ENCODE measurements at places on chromosomes 3 and 15. TPM values are rescaled to one million over a fixed set of nuclear protein-coding genes. Genes with fewer than 3 reads are reported as not detected.
A peak's percentile ranks its signal among the peaks of the same experiment; 100 is the strongest.

The TRH gene
- under 0.01 TPM for total RNA-seq

The GTF2A2 gene
- total RNA-seq, result 18.9 TPM

The ECE2 gene
- total RNA-seq, result not detected

DNA sequence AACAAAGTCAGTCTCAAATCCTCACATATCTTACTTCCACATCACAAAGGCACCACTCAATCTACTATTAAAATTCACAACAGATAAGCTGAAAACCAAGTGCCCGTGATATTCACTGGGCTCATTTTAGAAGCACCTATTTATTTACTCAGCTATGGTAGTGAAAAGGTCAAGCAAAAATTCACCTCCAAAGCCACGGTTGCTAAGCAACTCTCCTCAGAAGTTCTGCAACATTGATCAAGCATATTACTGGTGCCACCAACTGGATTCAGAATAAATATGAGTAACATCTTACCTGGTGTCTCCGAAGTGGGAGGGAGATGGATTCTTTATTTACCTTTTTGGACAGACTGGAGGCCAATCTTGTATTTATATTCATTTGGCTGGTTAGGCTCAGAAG is 714.8 kb downstream of the FHIT start:
- no peaks in the 10 kb centered on the region for H3K4me1 ChIP-seq
- no peaks in the 10 kb centered on the region for H3K27me3 ChIP-seq
- no peak overlapping the region for H3K27ac ChIP-seq
- H3K36me3 ChIP-seq, result no peaks in the 10 kb centered on the region
- no peak for DNase-seq

- H3K27ac ChIP-seq, result peak overlapping the region; percentile 60
- H3K36me3 ChIP-seq, result no peaks in the 10 kb centered on the region
- no peak for DNase-seq
- peaks cover 12% of the 10 kb centered on the region for H3K4me1 ChIP-seq
Observed at GRCh38 chr3:179651687-179652446, 973 bp upstream of the USP13 start.

DNA sequence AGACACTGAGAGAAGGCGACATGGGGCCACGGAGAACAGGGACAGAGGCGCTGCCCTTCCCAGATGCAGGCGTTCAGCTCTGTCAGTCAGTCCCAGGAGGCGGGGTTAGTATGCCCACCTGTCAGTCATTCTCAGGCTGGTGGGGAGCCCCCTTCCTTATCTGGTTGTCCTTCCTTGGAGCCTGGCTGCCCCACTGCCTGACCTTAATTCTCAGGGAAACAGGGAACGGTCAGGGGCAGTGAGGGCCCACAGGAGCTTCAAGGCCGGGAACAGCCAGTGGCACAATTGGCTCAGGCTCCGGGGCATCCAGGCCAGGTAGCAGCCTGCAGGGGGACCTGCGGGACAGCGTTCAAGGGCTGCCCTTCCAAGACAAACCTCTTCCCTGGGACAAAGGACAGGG is 133.2 kb downstream of the CHSY1 start:
- H3K27ac ChIP-seq, result no peak overlapping the region
- no peaks in the 10 kb centered on the region for H3K27me3 ChIP-seq
- no peak for DNase-seq
- no peaks in the 10 kb centered on the region for H3K36me3 ChIP-seq
- no peak overlapping the region for H3K4me3 ChIP-seq

- no peaks in the 10 kb centered on the region for H3K27me3 ChIP-seq
- H3K4me3 ChIP-seq, result no peak overlapping the region
- no peak overlapping the region for H3K27ac ChIP-seq
- H3K36me3 ChIP-seq, result no peaks in the 10 kb centered on the region
- DNase-seq, result no peak
Observed at GRCh38 chr3:32500231-32500630, 2.4 kb downstream of the CMTM6 start.

Data from osteoblast (primary cell).